Endodermal cell (in vitro differentiated cells): ENCODE measurements at places on chromosomes 1 and 21. TPM values are rescaled to one million over a fixed set of nuclear protein-coding genes. Genes with fewer than 3 reads are reported as not detected.
A peak's percentile ranks its signal among the peaks of the same experiment; 100 is the strongest.

DNA sequence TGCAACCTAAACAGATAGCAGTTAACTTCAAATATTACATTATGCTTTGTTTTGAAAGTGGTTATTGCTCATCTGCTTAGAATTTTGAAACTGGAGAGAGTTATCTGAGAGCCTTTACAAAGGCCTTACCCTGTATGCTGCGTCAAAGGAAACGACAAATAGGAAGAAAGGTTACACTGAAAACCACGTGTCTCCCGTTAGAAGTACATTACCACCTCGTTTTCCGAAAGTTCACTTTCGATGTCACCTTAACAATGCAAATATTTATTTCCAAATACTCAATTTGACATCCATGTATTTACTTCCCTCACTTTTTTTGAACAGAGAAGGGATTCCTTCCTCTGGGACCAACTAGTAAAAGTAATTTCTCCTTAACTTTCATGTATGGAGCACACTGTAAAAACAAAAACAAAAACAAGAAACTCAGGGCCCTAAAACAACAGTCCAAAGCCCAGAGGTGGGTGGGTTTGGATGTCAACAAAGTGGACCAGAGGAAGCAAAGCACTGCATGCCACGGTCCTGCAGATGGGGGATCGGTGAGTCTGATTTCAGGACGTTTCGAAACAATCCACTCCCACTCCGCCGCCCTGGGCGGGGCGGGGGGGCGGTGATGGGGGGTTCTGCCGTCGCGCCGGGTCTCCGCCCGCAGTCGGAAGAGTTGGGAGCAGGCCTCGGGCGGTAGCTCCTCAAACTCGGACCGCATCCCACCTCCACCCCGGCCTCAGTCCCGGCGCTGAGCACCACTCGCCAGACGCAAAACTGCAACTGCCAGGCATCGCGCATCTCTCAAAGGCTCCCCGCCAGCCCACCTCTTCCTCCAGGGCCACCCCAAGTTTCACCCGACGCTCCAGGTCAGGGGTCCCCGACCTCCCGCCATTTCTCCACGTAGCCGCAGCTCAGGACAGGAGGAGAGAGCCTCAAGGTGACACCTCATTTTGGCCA lies 841 bp downstream of the ADSS2 start:
- peaks cover 10% of the 10 kb centered on the region for H3K4me1 ChIP-seq
- H3K36me3 ChIP-seq, result no peaks in the 10 kb centered on the region
- H3K27me3 ChIP-seq, result no peaks in the 10 kb centered on the region
- peak overlapping the region; percentile 88 for H3K27ac ChIP-seq
- H3K4me3 ChIP-seq, result peak overlapping the region; percentile 94
- peak; percentile 68 for DNase-seq

DNA sequence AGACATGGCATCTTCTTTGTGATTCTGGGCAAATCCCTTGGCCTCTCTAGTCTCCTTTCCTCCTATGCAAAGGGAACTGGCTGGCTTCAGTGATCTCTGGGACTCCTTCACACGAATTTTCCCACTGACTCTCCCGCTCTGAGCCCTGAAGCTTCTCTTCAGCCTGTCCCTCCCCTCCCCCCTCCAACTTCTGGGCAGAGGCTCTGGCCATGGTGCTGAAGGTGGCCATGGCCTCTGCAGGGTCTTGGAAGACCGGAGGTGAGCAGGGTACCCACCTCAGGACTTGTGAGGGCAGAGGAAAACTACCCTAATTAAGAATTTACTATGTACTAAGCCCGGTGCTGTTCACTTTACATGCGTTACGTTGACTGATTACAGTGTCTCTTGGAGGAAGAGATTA lies 29.4 kb upstream of the POU3F1 start:
- H3K27me3 ChIP-seq, result no peaks in the 10 kb centered on the region
- H3K4me1 ChIP-seq, result no peaks in the 10 kb centered on the region
- H3K4me3 ChIP-seq, result no peak overlapping the region
- H3K36me3 ChIP-seq, result no peaks in the 10 kb centered on the region
- DNase-seq, result peak; percentile 93

DNA sequence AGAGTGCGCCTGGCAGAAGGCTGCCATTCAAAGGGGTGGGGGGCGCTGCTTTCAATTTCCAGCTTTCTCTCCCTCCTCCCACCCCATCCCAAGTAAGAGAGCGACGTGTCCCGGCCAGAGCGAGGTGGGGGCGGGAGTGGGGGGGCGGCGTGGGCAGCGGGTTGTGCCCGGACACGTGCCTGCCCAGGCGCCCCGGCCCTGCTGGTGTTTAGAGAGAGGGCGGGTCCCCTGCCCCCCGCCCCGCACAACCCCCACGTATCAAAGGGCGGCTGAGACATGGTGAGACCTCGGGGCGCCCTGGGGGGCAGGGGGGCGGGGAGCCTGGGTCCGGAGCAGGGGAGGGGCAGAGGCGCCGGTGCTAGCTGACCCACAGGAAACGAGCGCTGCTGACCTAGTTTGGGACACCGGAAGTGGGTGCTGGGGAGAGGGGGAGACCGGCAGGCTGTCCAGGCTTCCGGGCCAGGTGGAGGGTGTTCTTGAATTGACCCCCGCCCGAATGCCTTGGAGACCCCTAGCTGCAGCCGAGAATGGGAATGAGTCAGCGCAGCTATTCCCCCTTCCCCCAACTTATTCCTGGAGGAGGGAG lies 1.3 kb downstream of the ZBTB7B start:
- peak; percentile 81 for DNase-seq
- no peaks in the 10 kb centered on the region for H3K27me3 ChIP-seq
- peak overlapping the region; percentile 93 for H3K4me3 ChIP-seq
- no peak overlapping the region for H3K27ac ChIP-seq
- H3K36me3 ChIP-seq, result no peaks in the 10 kb centered on the region

GRCh38 chr1:94205639-94206038 lies 31.7 kb downstream of the ARHGAP29 start:
- no peaks in the 10 kb centered on the region for H3K4me1 ChIP-seq
- H3K27me3 ChIP-seq, result no peaks in the 10 kb centered on the region
- no peak overlapping the region for H3K27ac ChIP-seq
- H3K36me3 ChIP-seq, result peaks cover 73% of the 10 kb centered on the region

GRCh38 chr1:155873860-155874259 lies 14.5 kb downstream of the SYT11 start:
- H3K4me3 ChIP-seq, result no peak overlapping the region
- H3K4me1 ChIP-seq, result no peaks in the 10 kb centered on the region
- DNase-seq, result no peak
- no peaks in the 10 kb centered on the region for H3K27me3 ChIP-seq

GRCh38 chr1:902802-903201 lies 20.9 kb upstream of the SAMD11 start:
- no peaks in the 10 kb centered on the region for H3K36me3 ChIP-seq
- no peaks in the 10 kb centered on the region for H3K4me1 ChIP-seq
- peaks cover 33% of the 10 kb centered on the region for H3K27me3 ChIP-seq
- no peak overlapping the region for H3K4me3 ChIP-seq

DNA sequence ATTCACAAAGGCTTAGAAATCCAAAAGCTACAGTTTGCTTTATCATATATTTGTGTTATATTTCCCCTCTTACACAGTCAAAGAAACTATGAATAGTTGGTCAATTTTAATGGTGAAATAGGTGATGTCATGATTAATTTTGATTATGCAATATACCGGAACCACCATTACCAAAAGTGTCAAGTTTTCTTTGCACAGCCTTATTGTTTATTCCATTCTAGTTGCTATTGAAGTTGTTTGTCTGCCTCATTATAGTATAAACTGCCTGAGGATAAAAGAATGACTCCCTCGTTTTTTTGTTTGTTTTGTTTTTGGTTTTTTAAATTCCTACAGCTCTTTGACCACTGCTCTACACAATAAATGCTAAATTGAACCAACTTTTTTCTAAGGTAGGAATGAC lies 690.6 kb upstream of the ZP4 start:
- H3K4me1 ChIP-seq, result no peaks in the 10 kb centered on the region
- H3K27ac ChIP-seq, result no peak overlapping the region
- no peak overlapping the region for H3K4me3 ChIP-seq
- no peaks in the 10 kb centered on the region for H3K27me3 ChIP-seq
- no peaks in the 10 kb centered on the region for H3K36me3 ChIP-seq

GRCh38 chr1:42657201-42657600 lies 1.0 kb upstream of the PPIH start:
- peaks cover 23% of the 10 kb centered on the region for H3K27me3 ChIP-seq
- no peak for DNase-seq
- H3K36me3 ChIP-seq, result peaks cover 22% of the 10 kb centered on the region
- H3K4me1 ChIP-seq, result peaks cover 3% of the 10 kb centered on the region
- no peak overlapping the region for H3K27ac ChIP-seq
- no peak overlapping the region for H3K4me3 ChIP-seq

- no peak overlapping the region for H3K4me3 ChIP-seq
- H3K4me1 ChIP-seq, result no peaks in the 10 kb centered on the region
- no peaks in the 10 kb centered on the region for H3K36me3 ChIP-seq
- H3K27me3 ChIP-seq, result no peaks in the 10 kb centered on the region
Measured at GRCh38 chr1:74772945-74773344, 40.0 kb downstream of the TYW3 start.

- H3K36me3 ChIP-seq, result no peaks in the 10 kb centered on the region
- H3K4me3 ChIP-seq, result peak overlapping the region; percentile 25
- peaks cover 9% of the 10 kb centered on the region for H3K4me1 ChIP-seq
- DNase-seq, result no peak
- no peaks in the 10 kb centered on the region for H3K27me3 ChIP-seq
- no peak overlapping the region for H3K27ac ChIP-seq
Measured at GRCh38 chr1:99789715-99790114, 23.3 kb upstream of the FRRS1 start.

DNA sequence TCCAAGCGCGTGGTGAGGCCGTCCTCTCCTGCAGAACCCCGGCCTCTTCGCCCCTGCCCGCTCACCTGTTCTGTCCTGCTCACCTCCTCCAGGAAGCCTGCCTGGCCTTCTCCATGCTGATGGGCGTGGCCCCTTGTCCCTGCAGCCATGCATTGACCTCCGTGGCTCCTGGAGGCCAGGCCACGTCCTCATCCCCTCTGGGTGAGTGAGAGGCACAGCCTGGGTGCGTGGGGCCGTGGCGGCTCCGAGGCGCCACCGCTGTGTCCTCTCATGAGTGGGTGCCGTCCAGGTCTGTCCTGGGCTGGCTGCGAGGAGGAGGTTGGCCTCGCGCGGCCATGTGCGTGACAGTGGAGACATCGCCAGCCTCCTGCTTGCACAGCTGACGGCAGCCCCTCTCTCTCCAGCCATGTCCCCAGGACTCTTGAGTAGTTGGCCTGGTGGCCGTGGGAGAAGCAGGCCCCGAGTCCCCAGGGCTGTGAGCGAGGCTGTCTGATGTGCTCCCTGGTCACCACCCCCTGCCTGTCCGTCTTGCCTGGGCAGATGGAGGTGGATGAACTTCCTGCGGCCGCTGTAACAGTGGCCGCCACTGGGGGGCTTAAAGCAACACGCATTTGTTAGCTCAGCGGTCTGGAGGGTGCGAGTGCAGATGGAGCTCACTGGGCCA lies 58.1 kb downstream of the PRKCZ start:
- H3K27ac ChIP-seq, result no peak overlapping the region
- peaks cover 5% of the 10 kb centered on the region for H3K36me3 ChIP-seq
- H3K4me1 ChIP-seq, result no peaks in the 10 kb centered on the region
- peak; percentile 92 for DNase-seq

DNA sequence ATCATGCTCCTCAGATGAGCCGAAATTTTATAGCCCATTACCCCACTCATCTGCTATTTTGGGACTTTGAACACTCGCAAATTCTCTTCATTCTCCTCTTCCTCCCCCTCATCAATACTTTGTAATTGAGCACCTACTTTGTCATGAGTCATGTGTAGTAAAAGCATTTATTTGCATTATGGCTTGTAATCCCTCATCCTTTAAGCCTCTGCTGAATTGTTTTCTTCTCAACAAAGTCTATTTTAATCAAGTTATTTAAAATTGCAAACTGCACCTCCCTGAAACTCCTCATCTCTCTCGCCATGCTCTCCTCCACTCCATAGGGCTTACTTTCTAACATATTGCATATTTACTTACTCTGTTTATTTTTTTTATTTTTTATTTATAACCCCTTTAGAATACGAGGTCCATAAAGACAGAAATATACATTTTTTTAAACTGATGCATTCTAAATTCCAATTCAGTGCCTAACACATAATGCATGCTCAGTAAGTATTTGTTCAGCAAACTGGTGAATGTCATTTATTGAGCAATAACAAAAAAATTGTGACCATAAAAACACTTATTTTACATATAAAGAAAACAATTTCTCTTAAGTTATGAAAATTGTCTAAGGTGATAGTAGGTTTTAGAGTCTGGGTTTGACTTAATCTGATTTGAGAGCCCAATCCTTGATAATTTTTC lies 161.7 kb downstream of the FASLG start:
- no peaks in the 10 kb centered on the region for H3K4me1 ChIP-seq
- no peak overlapping the region for H3K4me3 ChIP-seq
- H3K27me3 ChIP-seq, result no peaks in the 10 kb centered on the region
- no peak overlapping the region for H3K27ac ChIP-seq
- H3K36me3 ChIP-seq, result no peaks in the 10 kb centered on the region
- DNase-seq, result no peak

- H3K4me3 ChIP-seq, result no peak overlapping the region
- no peaks in the 10 kb centered on the region for H3K36me3 ChIP-seq
- DNase-seq, result no peak
- no peaks in the 10 kb centered on the region for H3K4me1 ChIP-seq
- no peak overlapping the region for H3K27ac ChIP-seq
Measured at GRCh38 chr1:160742428-160743127, 3.5 kb downstream of the SLAMF7 start.

- H3K4me1 ChIP-seq, result no peaks in the 10 kb centered on the region
- no peak for DNase-seq
- H3K27ac ChIP-seq, result no peak overlapping the region
- H3K27me3 ChIP-seq, result no peaks in the 10 kb centered on the region
Measured at GRCh38 chr1:60527567-60527966, 454.0 kb upstream of the C1orf87 start.

DNA sequence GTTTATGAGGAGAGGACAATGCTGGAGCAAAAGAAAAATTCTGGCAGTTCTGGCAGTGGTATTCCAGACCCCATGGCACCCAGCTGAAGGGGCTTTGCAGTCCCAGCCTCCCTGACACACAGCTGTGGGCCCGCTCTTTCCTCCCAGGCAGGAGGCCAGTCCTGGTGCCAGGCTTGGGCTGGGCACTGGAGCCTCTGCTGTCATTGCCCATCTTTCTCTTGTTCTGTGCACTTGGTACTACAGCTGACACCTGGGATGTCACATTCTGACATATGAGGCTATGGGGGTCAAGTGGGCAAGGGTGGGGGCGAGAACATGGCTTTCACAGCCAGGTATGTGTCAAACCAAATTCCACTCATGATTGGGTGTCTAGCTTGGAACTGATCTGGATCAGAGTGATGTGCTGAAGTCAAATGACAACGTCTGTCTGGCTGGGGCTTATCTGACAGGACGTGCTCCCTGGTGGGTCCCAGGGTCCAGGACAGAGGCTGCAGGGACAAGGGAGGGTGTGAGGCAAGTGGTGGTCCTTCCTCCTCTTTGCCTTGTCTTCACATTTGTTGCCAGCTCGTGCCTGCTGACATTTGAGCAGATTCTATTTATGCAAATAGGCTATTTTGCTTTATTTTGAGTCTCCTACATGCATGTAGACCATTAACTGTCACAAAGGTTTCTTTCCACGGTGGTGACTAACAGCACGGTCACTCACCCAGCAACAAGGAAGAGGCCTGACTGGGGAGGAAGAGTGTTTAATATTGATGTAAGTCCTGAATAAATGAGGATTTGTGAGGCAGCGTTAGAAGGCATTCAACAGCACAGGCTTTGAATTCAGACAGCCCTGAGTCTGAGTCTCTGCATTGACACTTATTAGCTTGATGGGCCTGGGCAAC lies 336.3 kb downstream of the PBX1 start:
- peaks cover 53% of the 10 kb centered on the region for H3K27me3 ChIP-seq
- DNase-seq, result no peak
- no peak overlapping the region for H3K4me3 ChIP-seq
- no peaks in the 10 kb centered on the region for H3K4me1 ChIP-seq

OLIG2 gene
- 0.53 and 0.59 TPM in 2 replicates for total RNA-seq

TCP10L gene
- total RNA-seq, result 1.4 to 2.3 TPM in 2 of 3 replicates, not detected in the other

CELA2A gene
- total RNA-seq, result not detected in 2 replicates

RSPH1 gene
- 1.6 and 1.8 TPM in 2 replicates for total RNA-seq

TMEM125 gene
- total RNA-seq, result 13.9 to 19.7 TPM (median 16.6 TPM) in 3 replicates

ERG gene
- total RNA-seq, result 0.34 TPM in 1 of 2 replicates, not detected in the other

BTBD19 gene
- total RNA-seq, result 7.0 and 7.9 TPM in 2 replicates

HSD3B2 gene
- total RNA-seq, result not detected in 3 replicates

EPHB2 gene
- 29.1 and 34.0 TPM in 2 replicates for total RNA-seq
